ENCODE measurements at places on chromosomes 11 and 22.

DNA sequence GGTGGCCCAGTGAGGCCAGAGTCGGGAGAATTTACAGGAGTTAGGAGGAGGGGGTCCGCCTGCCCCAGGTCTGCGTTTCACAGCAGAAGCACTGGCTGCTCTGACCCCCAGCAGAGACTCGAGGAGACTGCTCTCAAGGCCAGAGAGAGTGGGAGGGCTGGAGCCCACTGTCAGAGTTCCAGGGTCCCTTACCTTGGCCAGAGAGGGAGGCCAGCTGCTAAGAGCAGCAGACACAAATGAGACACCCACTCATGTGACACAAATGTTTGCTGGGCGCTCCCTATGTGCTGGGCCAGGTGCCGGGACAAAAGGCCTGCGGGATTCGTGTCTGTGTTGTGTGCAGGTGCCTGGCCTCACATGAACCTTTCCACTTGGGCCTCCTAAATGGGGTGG, 2.8 kb upstream of the TNFRSF13C start:
- DNase-seq: no peak

- DNase-seq: no peak
These were observed 586 bp downstream of the LRP5 start for GRCh38 chr11:68312780-68313573.

DNA sequence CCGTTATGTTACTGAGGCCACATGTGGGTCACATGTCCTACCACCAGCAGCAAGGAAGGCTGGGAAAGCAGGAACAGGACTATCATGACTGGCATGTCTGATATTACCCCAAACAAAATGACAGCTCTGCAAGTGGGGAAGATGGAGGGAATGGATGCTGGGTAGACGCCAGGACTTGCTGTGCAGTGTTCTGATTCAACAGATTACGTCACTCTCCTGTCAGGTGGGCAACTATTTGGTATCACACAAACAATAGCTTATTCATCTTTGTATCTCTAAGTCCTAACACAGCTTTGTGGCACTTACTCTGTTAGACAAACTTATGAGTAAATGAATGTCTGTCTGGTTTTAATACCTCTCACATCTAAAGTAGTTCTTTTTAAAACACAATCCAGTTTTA, 105.2 kb downstream of the SPON1 start:
- DNase-seq: no peak

GRCh38 chr22:20953668-20954500, 13.2 kb upstream of the AIFM3 start:
- DNase-seq: no peak

GRCh38 chr11:111412293-111412692, 33.2 kb upstream of the POU2AF1 start:
- no peak for DNase-seq

GRCh38 chr22:29886596-29886995, 3.6 kb downstream of the MTMR3 start:
- no peak for DNase-seq

Data from kidney epithelial cell (primary cell).